ENCODE measurements at places on chromosomes 7 and 10.

DNA sequence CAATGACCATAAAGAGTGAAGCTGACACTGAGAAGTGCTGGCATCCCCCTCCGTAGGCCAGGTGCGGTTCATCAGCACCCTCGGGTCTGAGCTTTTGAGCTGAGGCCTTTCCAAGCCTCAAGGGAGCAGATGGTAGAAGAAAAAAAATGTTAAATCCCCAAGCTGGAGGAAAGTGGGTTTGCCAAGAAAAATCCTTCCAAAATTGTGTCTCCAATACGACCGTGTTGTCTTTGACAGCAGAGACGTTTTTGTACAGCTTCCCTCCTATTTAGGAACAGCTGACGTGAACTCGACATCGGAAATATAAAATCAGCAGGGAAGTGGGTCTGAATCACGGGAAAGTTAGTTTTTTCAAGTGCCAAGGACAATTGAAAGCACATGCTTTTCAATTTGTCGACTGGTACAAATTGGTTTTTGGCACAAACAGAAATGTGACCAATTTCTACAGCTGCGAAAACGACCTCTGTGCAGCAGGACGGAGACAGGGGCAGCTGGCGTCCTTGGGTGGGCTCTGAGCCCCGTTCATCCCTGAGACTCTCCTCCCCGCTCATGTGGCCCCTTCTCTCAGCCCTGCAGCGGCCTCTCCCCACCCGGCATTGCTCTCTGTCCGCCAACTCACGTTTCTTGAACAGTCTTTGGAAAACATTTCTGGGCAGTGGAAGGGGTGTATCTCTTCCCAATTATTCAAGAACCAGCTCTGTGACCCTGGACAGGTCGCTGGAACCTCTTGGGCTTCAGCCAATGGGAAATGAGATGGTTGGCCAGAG is 89.9 kb downstream of the PAXIP1 start:
- DNase-seq, result no peak

DNA sequence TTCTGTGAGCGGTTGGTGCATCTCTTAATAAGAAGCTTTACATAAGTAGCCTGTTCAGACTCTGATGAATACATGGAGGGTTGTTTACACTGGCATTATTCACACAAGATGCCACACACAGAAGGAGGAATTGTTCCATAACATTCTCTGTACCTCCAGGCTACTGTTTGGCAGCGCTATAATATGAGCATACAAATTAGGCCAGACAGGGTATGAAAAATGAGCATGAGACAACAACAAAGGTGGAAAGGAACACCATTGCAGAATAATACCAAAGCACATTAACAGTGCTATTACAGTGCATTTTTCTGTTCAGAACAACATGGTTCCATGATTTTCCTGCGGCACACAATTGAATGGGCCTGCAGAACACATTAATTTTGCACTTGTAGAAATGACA is 417.2 kb upstream of the C7orf33 start:
- DNase-seq, result no peak

DNA sequence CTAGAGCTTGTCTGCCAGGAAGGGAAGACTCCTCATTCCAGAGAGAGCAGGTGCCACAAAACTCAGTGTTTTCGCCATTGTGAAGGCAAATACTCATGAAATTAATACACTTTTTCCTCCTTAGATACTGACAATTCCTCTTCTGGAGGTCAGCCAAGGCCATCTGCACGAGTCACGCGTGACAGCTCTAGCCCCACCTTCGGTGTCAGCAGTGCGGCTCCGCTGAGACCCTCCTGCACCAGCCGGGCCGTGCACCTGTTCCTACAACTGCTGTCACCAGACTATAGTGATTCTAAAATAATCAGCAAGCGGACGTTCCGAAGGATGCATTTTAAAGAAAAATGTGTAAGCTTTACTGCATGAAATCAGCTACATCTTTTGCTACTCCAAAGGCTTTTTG is 127.7 kb downstream of the DIP2C start:
- no peak for DNase-seq

DNA sequence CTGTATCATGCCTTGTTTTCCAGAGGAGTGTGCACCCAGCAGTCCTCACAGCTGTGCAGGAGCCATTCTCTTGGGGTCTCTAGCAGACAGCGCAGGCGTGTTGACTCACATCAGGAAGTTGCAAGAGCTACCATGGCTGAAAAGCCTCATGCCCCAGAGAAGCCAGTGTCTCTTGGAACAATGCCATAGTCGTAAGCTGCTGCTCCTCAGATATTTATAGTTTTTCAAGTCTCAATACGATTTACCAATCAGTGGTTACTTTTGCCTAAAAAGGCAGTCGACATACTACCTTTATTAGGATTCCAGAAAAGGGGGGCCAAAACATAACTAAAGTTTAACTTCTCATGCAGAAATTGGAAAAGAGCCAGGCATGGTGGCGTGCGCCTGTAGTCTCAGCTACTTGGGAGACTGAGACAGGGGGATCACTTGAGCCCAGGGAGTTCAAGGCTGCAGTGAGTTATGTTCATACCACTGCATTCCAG is 407.7 kb downstream of the PARD3 start:
- DNase-seq, result no peak

DNA sequence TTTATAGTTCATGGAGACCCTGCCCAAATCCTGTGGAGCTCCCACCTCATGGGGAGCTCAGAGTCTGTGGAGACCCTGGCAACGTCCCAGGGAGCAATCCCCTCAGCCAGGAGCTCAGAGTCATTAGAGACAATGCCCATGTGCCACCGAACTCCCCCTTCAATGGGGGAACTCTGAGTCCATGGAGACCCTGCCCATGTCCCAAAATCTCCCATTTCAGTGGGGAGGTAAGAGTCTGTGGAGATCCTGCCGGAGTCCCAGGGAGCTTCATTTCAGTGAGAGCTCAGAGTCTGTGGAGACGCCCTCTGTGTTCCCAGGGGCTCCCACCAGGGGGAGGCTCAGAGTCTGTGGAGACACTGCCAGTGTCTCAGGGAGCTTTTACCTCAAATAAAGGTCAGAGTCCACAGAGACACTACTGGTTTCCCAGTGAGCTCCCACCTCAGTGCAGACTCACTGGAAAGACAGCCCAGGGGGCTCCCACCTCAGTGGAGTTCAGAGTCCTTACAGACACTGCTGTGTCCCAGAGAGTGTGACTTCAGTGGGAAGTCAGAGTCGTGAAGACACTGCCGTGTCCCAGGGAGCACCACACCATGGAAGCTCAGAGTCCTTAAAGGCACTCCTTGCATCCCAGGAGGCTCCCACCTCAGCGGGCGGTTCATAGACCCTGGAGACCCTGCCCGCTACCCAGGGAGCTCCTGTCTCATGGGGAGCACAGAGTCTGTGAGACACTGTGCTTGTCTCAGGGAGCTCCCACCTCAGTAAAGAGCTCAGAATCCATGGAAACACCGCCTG is 5.0 kb downstream of the MYO1G start:
- DNase-seq, result peak; percentile 52

GRCh38 chr10:75239096-75239790 is 3.5 kb upstream of the COMTD1 start:
- DNase-seq, result no peak

GRCh38 chr10:22317076-22317370 is 835 bp downstream of the COMMD3 start:
- DNase-seq, result no peak

- no peak for DNase-seq
These were observed 6.6 kb downstream of the TRIM8 start for GRCh38 chr10:102650655-102651454.

GRCh38 chr7:115410972-115411686 is 489.2 kb downstream of the MDFIC start:
- DNase-seq, result no peak

- no peak for DNase-seq
These were observed 39.6 kb downstream of the WIPI2 start for GRCh38 chr7:5229451-5230264.

GRCh38 chr10:45353186-45353585 is 20.8 kb upstream of the ALOX5 start:
- DNase-seq, result no peak

- no peak for DNase-seq
These were observed 69.6 kb upstream of the GATA3 start for GRCh38 chr10:7984896-7985295.

- DNase-seq, result no peak
These were observed 281.1 kb downstream of the CCDC3 start for GRCh38 chr10:12720217-12720981.

DNA sequence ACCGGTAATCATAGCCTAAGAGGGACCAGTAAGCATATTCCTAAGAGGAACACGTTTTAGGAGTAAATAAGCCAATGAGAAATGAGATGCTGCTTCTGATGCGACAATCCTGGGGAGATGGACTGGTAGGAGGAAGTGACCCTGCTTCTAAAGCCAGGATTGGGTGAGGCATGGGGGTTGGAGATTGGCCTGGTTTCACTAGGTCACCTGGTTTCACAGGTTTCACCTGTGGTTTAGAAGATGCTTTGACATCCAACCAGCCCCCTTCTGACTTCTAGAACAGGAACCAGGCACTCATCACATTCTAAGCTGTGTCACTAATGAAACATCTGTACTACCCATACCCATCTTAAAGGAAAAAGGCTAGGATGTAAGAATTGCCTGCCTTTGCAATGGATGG is 53.0 kb upstream of the BAMBI start:
- DNase-seq, result no peak

- DNase-seq, result no peak
These were observed 83.3 kb upstream of the DYNC1I1 start for GRCh38 chr7:95688931-95689495.

DNA sequence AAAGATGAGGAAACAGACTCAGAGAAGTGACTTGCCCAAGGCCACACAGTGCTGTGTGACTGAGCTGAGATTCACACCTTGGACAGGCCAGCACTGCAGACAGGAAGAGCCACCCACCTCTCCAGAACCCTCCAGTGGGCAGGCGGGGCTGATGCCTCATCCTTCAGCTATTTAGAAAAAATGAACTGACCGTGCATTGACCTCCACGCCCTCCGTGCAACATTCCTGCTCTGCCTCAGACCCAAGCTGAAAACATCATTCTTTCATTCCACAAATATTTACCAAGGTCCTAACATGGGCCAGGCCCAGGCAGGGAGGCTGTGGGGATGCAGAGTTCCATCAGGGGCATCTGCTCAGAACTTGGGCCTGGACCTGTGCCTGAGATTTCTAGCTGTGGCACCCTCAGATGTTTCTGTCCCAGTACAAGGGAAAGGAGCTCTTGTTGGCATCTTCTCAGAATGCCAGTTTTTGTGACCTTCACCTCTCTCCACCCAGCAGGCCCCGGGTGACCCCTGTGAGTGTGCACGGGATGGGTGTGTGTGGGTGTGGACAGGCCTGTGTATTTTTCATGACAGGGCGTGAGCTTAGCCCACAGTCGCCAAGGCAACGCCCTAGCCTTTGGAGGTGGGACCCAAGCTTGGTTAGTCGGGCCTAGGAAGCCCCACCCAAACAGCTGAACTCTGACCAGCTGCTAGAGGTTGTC is 6.5 kb downstream of the VSIR start:
- no peak for DNase-seq

DNA sequence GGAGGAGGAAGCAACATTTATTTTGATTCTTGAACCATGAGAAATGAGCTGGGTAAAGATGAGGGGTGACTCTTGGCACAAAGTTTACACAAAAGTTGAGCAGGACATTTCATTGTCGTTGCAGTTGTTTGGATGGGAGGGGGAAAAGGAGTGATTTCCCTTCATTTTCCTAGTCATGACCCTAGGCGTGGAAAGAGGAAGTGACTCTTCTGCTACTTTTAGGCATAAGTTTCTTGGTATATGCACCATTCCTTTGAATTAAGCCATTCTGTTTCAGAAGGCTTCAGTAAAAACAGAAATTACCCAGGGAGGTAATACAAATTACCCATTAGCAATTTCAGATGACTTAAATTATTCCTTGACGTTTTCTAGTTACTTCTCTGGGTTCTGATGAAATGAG is 113.9 kb upstream of the FAM171A1 start:
- no peak for DNase-seq

DNA sequence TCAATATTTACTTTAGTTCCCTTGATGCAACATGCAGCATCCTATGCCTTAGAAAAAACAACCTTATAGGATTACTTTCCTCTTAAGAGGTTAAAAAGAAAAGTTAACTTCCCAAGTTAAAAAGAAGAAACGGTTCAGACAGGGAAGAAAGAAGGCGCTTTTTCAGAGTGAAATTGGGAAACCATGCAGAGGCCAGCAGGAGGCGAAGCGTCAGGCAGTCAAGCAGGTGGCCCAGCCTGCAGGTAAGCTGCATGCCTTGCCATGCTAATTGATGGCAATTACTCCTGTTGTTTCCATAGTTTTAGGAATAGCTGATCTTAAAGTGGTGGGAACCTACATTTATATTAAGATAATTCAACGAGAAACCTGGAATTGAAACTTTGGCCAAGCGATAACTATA is 302.6 kb upstream of the SP4 start:
- no peak for DNase-seq

DNA sequence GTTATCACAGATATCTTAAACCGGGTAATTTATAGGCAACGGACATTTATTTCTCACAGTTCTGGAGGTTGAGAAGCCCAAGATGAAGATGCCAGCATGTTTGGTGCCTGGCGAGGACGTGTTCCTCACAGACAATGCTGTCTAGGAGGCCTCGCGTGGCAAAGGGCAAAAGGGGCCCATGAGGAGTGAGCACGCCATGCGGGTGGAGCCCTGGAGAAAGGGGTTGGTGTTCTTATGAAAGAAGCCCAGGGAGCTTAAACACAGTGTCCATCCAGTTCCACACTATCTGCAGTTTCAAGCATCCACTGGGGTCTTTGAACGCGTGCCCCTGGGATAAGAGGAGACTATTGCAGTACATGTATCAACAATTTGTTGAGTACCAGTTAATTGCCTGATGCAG is 51.4 kb downstream of the CXCL12 start:
- DNase-seq, result no peak

GRCh38 chr10:72319416-72320254 is 35.1 kb downstream of the DNAJB12 start:
- DNase-seq, result peak; percentile 93

DNA sequence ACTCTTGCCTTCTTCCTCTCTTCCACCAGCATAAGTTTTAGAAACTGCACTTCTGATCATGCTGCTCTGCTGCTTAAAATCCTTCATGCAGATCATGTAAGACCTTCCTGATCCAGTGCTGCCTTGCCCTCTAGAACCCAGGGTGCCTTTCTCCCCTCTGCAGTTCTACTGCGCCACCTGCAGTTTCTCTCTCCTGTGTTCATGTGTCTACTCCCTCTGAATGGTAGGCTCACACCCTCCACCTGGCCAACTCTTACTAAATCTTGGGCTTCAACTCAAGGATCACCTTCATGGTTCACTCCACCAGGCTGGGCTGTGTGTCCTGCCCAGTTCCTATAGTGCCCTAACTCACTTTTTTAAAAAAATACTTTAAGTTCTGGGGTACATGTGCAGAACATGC is 174.6 kb upstream of the ITGB1 start:
- peak; percentile 14 for DNase-seq

GRCh38 chr10:46546591-46547540 is 9.6 kb downstream of the GPRIN2 start:
- no peak for DNase-seq

GRCh38 chr7:30428246-30429155 is 50.1 kb downstream of the NOD1 start:
- no peak for DNase-seq

GRCh38 chr7:47693216-47693615 is 111.3 kb upstream of the TNS3 start:
- DNase-seq, result no peak

- no peak for DNase-seq
These were observed 440.8 kb downstream of the HTR7 start for GRCh38 chr10:90417029-90417428.

Measured in activated CD4-positive, CD25-positive, alpha-beta regulatory T cell (primary cell).